ENCODE measurements at places on chromosomes 6 and 20.
A peak's percentile ranks its signal among the peaks of the same experiment; 100 is the strongest.

DNA sequence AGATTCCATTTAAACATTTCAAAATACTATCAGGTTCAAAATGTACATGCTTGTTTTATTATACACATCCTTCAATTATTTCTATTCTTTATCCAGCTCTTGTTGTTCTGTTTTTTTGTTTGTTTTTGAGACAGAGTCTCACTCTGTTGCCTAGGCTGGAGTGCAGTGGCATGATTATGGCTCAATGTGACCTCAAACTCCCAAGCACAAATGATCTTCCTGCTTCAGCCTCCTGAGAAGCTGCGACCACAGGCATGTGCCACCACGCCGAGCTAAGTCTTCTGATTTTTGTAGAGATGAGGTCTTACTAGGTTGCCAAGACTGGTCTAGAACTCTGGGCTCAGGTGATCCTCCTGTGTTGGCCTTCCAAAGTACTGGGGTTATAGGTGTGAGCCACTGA, 44.1 kb upstream of the SMIM29 start:
- H3K27ac ChIP-seq = no peak overlapping the region
- H3K4me3 ChIP-seq = no peak overlapping the region
- DNase-seq = no peak
- H3K36me3 ChIP-seq = peaks cover 34% of the 10 kb centered on the region

GRCh38 chr6:7296602-7297001, 16.4 kb downstream of the SSR1 start:
- H3K27me3 ChIP-seq = no peaks in the 10 kb centered on the region
- no peak for DNase-seq
- no peak overlapping the region for H3K27ac ChIP-seq
- peaks cover 11% of the 10 kb centered on the region for H3K4me1 ChIP-seq
- peaks cover 52% of the 10 kb centered on the region for H3K36me3 ChIP-seq
- H3K4me3 ChIP-seq = no peak overlapping the region

DNA sequence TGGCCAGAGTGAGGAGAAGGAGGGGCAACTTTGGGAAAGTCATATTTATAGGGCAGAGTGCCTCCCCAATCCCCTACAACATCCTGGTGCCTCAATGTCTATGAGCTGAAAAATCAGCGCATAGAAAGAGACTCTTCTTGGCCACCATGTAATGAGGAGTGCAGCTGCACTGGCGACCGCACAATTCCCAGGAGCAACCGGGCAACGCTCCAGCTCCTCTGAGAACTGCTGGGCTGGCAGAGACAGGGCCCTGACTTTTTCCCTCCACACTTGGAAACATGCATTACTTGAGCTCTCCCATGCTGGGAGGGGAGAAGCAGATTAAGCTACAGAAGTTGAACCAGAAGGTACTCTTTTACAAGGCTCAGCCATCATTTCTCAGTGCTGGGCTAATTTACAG, 31.4 kb upstream of the MARCKS start:
- no peaks in the 10 kb centered on the region for H3K36me3 ChIP-seq
- no peak for DNase-seq
- peaks cover 3% of the 10 kb centered on the region for H3K27me3 ChIP-seq
- H3K27ac ChIP-seq = no peak overlapping the region

DNA sequence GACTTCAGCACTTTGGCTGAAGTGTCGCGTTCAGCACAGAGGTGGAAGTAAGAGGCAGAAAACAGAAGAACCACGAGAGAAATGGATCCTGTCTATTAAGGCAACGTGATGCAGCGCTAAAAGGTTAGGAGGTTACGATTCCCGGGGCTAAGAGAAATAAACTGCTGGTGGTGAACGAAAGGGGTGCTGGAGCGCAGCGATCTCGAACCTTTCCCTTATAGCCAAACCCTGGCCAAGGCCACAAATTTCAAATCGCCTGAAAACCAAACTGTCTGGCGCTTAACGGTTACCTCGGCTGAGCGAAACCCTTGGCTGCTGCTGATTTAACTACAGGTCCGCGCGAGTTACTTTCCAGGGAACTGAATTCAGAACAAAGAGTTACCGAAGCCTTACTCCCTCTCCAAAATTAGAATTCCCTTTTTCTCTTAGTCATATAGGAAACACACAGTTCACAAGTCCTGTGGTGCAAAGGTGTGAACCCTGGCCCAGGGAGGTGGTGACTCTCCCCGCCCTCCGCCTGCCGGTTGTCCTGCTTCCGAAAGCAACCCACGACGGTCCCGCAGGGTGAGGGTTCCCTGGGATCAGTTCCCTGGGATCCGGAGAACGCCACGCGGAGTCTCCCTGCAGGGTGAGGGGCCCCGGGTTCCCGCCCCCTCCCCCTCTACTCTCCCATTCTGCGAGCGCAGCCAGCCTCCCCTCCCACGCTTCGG, 1.3 kb upstream of the SLC35D3 start:
- DNase-seq = peak; percentile 31
- H3K4me1 ChIP-seq = peaks cover 26% of the 10 kb centered on the region

DNA sequence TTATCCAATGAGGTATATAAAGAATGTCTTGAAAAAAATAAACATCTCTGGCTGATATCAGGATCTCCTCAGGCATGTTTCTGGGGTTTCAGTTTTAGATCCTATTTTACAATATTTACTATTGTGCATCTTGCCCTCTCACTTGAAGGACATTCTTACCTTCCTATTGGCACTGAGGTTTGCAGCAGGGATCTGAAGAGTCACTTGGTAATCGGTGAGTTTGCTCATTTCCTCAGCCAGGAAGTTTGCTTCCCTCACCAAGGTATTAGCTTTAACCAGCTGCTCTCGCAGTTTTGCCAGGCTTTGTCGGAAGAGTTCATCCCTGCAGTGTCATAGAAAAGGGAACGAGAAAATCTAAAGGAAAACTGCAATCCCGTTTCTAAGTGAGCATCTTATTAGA, 101.9 kb upstream of the NUP153 start:
- DNase-seq = no peak
- H3K4me1 ChIP-seq = no peaks in the 10 kb centered on the region
- no peaks in the 10 kb centered on the region for H3K36me3 ChIP-seq

GRCh38 chr6:131937703-131938631, 13.2 kb downstream of the CCN2 start:
- no peak overlapping the region for H3K27ac ChIP-seq
- H3K36me3 ChIP-seq = no peaks in the 10 kb centered on the region
- DNase-seq = no peak
- H3K4me1 ChIP-seq = no peaks in the 10 kb centered on the region

DNA sequence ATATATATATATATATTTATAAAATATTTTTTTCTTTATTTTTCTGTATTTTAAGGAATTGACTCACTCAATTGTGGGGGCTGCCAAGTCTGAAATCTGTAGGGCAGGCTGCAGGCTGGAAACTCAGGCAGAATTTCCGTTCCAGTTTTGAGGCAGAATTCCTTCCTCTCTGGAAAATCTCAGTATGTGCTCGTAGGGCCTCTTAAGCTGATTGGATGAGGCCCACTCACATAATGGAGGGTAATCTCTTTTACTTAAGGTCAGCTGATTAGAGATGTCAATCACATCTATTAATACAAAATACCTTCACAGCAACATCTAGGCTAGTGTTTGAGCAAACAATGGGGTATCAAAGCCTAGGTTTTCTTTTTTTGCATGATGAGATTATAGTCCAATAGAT, 244.7 kb upstream of the RNF24 start:
- no peak overlapping the region for H3K27ac ChIP-seq
- H3K4me1 ChIP-seq = no peaks in the 10 kb centered on the region
- no peak overlapping the region for H3K4me3 ChIP-seq
- H3K27me3 ChIP-seq = peaks cover 13% of the 10 kb centered on the region
- DNase-seq = no peak

DNA sequence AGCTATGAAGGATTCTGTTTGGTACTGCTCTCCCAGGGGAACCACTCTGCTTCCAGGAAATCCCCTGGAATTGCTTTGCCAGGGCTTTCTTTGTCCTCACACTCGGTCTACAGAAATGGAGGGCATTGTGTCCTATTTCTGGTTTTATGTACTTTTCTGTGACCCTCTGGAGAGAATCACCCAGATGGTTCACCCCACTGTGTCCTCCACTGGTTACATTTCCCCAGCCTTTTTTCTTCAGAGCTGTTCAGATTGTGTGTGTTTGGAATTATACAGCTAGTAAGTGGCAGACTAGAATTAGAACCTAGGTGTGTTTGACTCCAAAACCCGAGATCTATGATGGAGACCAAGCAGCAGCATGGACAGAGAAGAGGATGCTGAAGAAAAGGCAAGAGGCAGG, 80.8 kb downstream of the CD164 start:
- peaks cover 6% of the 10 kb centered on the region for H3K27me3 ChIP-seq
- DNase-seq = no peak
- peaks cover 17% of the 10 kb centered on the region for H3K4me1 ChIP-seq
- no peaks in the 10 kb centered on the region for H3K36me3 ChIP-seq
- no peak overlapping the region for H3K27ac ChIP-seq
- H3K4me3 ChIP-seq = no peak overlapping the region

DNA sequence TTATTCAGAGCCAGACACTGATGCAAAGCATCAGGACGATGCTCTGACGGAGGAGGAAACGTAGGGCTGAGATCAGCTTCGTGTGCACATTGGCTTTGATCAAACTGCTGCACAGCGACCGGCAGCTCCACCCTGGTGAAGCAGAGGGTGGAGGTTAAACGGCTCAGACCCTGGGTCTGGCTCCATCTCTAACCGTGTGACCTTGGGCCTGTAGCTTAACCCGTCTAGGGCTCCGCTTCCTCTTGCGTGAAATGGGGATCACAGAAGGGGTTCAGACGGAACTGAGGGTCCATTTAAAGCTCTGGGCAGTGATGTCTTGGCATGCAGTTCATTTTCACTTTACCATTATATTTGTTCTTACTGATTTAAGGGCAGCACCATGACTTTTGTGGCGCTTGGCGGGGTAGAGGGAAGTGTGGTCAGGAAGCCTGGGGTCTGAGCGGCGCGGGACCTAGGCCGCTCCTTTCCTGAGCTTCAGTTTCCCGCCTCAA, 644 bp downstream of the RBL1 start:
- peaks cover 35% of the 10 kb centered on the region for H3K36me3 ChIP-seq
- DNase-seq = no peak
- peak overlapping the region; percentile 98 for H3K27ac ChIP-seq
- H3K4me3 ChIP-seq = peak overlapping the region; percentile 98
- peaks cover 35% of the 10 kb centered on the region for H3K4me1 ChIP-seq

GRCh38 chr6:124978451-124979293, 16.4 kb downstream of the RNF217 start:
- H3K36me3 ChIP-seq = no peaks in the 10 kb centered on the region
- H3K4me1 ChIP-seq = no peaks in the 10 kb centered on the region
- H3K27ac ChIP-seq = no peak overlapping the region
- DNase-seq = no peak

- H3K27ac ChIP-seq = no peak overlapping the region
- peaks cover under 1% of the 10 kb centered on the region for H3K4me1 ChIP-seq
- no peaks in the 10 kb centered on the region for H3K36me3 ChIP-seq
- H3K27me3 ChIP-seq = no peaks in the 10 kb centered on the region
Observed at GRCh38 chr6:109229536-109229935, 134.2 kb downstream of the CEP57L1 start.

- H3K27ac ChIP-seq = no peak overlapping the region
- no peak for DNase-seq
- H3K27me3 ChIP-seq = peaks cover 23% of the 10 kb centered on the region
Observed at GRCh38 chr20:63042448-63043071, 35.8 kb upstream of the BHLHE23 start.

GRCh38 chr6:89542081-89542857, 96.3 kb downstream of the LYRM2 start:
- no peak for DNase-seq
- no peaks in the 10 kb centered on the region for H3K27me3 ChIP-seq
- no peak overlapping the region for H3K27ac ChIP-seq
- no peaks in the 10 kb centered on the region for H3K36me3 ChIP-seq

GRCh38 chr6:49462599-49462926, 490 bp downstream of the MMUT start:
- H3K27ac ChIP-seq = peak overlapping the region; percentile 86
- H3K36me3 ChIP-seq = peaks cover 5% of the 10 kb centered on the region
- peak; percentile 5 for DNase-seq
- H3K4me1 ChIP-seq = peaks cover 39% of the 10 kb centered on the region
- peak overlapping the region; percentile 91 for H3K4me3 ChIP-seq
- no peaks in the 10 kb centered on the region for H3K27me3 ChIP-seq

- no peak overlapping the region for H3K27ac ChIP-seq
- no peak for DNase-seq
- peaks cover 2% of the 10 kb centered on the region for H3K4me1 ChIP-seq
- no peak overlapping the region for H3K4me3 ChIP-seq
- no peaks in the 10 kb centered on the region for H3K27me3 ChIP-seq
Observed at GRCh38 chr20:59752101-59752586, 147.8 kb downstream of the PHACTR3 start.

DNA sequence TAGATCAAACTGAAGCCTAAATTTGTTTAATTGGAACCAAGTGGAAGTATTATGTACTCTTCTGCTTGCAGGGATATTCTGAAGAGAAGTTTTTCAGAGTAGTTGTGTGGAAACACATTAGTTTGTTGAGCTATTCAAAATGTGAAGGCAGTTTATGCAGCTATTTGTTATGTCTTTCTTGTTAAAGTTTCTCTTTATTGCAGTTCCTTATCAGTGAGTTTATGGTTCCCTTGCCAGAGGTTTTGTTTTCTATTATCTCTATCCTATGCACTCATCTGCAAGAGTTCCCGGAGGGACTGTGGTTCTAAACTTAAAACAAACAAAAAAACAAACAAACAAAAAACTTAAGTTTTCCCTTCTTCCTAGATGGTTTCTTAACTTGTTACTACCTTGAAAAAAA, 143.7 kb upstream of the SLC22A16 start:
- H3K4me3 ChIP-seq = no peak overlapping the region
- no peaks in the 10 kb centered on the region for H3K27me3 ChIP-seq
- peaks cover 4% of the 10 kb centered on the region for H3K36me3 ChIP-seq
- no peak overlapping the region for H3K27ac ChIP-seq

- no peaks in the 10 kb centered on the region for H3K36me3 ChIP-seq
- H3K27me3 ChIP-seq = peaks cover 59% of the 10 kb centered on the region
- H3K4me1 ChIP-seq = peaks cover 22% of the 10 kb centered on the region
- DNase-seq = no peak
- H3K4me3 ChIP-seq = no peak overlapping the region
Observed at GRCh38 chr6:39087197-39087596, 27.8 kb downstream of the SAYSD1 start.

- H3K4me1 ChIP-seq = no peaks in the 10 kb centered on the region
- H3K27me3 ChIP-seq = peaks cover 2% of the 10 kb centered on the region
- H3K36me3 ChIP-seq = no peaks in the 10 kb centered on the region
- H3K4me3 ChIP-seq = no peak overlapping the region
Observed at GRCh38 chr20:54706581-54706980, 231.2 kb downstream of the DOK5 start.

DNA sequence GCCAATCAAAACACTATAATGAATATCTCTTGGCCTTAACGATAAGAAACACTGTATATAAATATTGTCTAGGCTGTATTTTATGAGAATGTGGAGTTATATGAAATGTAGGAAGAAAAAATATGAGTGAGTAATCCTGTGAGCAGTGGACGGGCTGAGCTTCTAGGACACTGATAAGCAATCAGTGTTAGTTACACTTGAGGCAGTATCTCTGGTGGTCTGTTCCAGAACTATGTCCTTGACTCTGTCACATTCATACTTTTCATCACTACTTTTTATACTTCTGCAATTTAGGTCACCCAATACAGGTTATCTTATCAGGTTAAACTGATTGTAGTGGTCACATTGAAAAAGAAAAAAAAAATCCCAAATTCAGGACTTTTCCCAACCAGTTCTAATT, 360.4 kb downstream of the LAMA2 start:
- no peak overlapping the region for H3K27ac ChIP-seq
- peaks cover 16% of the 10 kb centered on the region for H3K27me3 ChIP-seq
- H3K36me3 ChIP-seq = no peaks in the 10 kb centered on the region
- no peak for DNase-seq
- no peak overlapping the region for H3K4me3 ChIP-seq
- H3K4me1 ChIP-seq = no peaks in the 10 kb centered on the region

- peaks cover 3% of the 10 kb centered on the region for H3K27me3 ChIP-seq
- no peak overlapping the region for H3K4me3 ChIP-seq
- H3K27ac ChIP-seq = no peak overlapping the region
- no peaks in the 10 kb centered on the region for H3K4me1 ChIP-seq
- peaks cover 2% of the 10 kb centered on the region for H3K36me3 ChIP-seq
- no peak for DNase-seq
Observed at GRCh38 chr20:38342216-38342615, 4.1 kb upstream of the LBP start.

Measured in activated naive CD8-positive, alpha-beta T cell treated with anti-CD3 and anti-CD28 coated beads, Interleukin-2, amount 50 U/mL, for 24 hours (primary cell).